ENCODE measurements at places on chromosomes 11 and 22.

DNA sequence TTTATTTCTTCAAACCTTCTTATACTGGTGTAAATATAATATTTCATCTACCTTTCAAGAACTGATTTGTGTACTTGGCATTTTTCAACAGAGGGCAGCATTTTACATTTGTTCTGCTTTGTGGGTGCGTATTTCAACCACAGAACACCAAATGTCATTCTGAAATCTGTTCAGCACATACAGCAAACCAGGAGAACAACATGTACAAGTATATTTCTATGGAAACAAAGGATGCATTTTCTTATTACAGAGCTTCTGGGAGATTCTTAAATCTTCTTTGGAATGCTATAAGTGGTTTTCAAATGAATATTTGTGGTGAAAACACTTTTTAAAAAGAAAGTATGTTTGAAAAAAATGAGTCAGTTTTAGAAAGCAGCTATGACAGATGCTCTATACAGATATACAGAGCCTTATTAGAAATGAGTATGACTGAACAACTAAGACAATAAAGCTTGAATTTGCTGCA lies 946.0 kb downstream of the FAM181B start:
- DNase-seq, result no peak

DNA sequence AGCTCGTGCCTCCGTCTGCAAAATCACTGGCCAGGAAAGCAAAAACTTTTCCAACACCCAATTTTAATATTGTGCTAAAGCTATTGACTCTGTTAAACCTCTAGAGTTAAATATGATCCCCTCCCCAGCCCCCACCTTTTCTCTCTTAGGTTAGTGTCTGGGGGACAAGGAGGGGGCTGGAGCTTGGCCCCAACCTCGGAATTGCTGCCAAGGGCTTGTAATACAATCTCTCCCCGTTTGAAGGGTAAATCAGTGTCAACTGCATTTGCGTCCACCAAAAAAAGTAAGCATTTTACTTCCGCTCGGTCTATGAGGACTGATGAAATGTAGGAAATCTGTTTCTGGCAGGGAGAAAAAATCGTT lies at the start of gene GAS2:
Gene GAS2 (plus strand): TSS at position 287 of the 363 bp plus-strand sequence. CDS start 8,259 bp downstream, outside the sequence.
- no peak for DNase-seq

- DNase-seq, result no peak
Observed at GRCh38 chr11:2426826-2427521, 17.3 kb downstream of the TRPM5 start.

GRCh38 chr11:101912823-101913284 lies 2.0 kb upstream of the CEP126 start:
- no peak for DNase-seq

GRCh38 chr22:40107851-40108378 lies 69.8 kb upstream of the TNRC6B start:
- DNase-seq, result peak; percentile 26
